ENCODE measurements at places on chromosomes 7 and 10.

DNA sequence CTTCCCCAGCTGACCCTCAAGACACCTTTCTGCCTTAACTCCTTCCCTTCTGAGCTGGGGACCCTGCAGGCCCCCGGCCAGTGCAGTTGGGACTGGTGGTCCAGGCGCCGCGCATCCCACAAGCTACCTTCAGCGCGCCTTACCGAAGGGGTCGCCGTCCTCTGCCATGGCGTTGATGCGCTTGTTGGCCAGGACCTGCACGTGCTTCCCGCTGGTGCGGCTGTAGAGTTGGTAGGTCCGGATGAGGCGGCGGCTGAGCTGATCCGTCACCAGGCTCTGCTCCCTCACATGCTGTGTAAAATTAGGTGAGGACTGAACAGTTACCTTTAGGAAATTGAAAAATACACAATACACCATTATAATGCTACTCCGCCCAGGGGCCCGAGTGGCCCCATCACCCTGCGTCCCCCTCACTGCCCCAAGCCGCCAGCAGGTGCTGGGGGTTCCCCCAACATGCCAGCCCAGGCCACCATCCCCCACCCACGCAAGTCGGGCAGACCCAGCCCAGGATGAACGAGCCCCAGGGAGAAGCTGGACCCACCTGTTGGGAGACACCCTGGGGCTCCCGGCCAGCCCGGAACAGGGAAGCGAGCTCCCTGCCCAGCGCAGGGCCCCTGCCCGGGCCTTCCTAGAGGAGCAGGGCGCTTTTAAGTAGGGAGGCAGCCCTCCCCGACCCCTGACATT lies 1.2 kb downstream of the FGF8 start:
- DNase-seq: no peak

DNA sequence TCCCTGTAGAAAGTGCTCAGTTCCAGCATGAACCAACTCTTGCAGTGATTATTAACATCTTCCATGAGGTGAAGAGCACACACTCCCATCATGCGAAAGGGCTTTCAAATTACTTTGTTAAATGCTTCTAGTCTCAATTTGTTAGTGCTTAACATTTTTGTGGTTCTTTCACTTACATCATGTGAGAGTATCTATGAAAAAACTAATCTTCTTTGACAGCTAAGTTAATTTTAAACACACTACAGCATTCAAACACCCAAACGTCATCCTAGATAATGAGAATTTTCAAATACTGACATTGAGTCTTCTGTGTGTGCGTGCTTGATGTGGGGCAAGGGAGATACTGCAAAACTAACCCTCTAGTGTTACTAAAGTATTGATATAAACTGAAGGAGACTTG lies 84.8 kb downstream of the ETV1 start:
- DNase-seq: no peak

DNA sequence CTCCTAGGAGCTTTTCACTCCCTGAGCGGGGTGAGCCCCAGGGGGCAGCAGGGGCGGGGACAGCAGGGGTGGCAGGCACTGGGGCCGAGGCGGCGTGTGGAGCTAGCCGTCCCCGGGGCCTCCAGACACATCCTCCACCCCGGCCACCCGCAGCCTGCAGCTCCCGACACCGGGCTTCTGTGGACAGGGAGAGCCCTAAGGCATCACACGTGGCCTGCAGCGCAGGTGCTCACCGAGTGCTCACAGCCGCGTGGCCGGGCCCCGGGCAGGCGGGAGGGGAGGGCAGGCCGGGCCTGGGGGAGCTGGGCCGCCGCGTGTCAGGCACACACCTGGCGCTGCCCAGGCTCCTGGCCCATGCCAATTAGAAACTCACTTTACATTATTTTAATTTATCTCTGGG lies 51.4 kb downstream of the MICALL2 start:
- DNase-seq: no peak

- peak; percentile 97 for DNase-seq
Measured at GRCh38 chr7:93117852-93118530, at the start of gene SAMD9. SAMD9 (minus strand) TSS chr7:93117979; CDS start chr7:93106097, 11,882 bp downstream.

- no peak for DNase-seq
Measured at GRCh38 chr7:141027043-141027442, 12.3 kb upstream of the MRPS33 start.

- no peak for DNase-seq
Measured at GRCh38 chr7:121774563-121774962, 98.4 kb upstream of the PTPRZ1 start.

- peak; percentile 69 for DNase-seq
Measured at GRCh38 chr10:91758303-91759146, 39.7 kb upstream of the TNKS2 start.

DNA sequence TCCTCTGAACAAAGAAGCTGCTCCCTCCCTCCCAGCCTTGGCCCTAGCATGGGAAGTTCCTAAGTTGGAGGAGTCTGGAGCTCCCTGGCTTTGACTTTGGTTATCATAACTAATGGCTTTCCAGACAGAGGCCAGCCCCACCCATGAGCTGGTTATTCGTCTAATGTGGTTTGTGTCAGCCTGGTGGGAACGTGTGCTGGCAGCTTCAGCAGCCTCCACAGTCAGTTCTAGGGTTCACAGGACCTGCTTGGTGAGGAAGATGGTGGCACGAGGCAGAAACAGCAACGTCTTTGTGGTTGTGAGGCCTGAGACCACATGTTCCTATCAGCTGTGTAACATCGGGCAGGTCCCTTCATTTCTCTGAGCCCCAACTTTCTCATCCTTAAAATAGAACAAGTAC lies 103.1 kb downstream of the PAXIP1 start:
- no peak for DNase-seq

- DNase-seq: no peak
Measured at GRCh38 chr10:102800611-102801335, 36.4 kb downstream of the CYP17A1 start.

DNA sequence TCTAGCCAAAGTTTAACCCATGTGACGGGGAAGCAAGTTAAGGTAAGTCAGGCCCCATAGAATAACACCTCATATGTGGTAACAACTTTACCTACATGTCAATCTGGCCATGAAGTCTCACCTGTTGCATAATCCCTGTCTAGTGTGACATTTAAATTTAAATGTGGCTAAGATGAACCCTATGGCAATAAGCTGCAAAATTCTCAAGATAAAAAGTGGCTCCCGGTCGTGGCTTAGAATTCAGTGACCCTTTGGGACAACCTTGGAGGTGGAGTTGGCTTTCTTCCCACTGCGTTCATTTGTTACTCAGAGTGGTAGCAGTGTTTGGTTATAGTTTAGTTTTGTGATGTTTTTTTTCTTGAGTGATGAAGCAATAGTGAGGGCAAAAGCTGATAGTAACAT lies 90.6 kb downstream of the ARID5B start:
- DNase-seq: peak; percentile 69

GRCh38 chr7:96303105-96303685 lies 18.7 kb downstream of the SLC25A13 start:
- DNase-seq: no peak

GRCh38 chr7:106679153-106679931 lies 18.4 kb upstream of the CCDC71L start:
- DNase-seq: peak; percentile 93

- peak; percentile 74 for DNase-seq
Measured at GRCh38 chr7:91945476-91945875, 4.8 kb downstream of the AKAP9 start.

DNA sequence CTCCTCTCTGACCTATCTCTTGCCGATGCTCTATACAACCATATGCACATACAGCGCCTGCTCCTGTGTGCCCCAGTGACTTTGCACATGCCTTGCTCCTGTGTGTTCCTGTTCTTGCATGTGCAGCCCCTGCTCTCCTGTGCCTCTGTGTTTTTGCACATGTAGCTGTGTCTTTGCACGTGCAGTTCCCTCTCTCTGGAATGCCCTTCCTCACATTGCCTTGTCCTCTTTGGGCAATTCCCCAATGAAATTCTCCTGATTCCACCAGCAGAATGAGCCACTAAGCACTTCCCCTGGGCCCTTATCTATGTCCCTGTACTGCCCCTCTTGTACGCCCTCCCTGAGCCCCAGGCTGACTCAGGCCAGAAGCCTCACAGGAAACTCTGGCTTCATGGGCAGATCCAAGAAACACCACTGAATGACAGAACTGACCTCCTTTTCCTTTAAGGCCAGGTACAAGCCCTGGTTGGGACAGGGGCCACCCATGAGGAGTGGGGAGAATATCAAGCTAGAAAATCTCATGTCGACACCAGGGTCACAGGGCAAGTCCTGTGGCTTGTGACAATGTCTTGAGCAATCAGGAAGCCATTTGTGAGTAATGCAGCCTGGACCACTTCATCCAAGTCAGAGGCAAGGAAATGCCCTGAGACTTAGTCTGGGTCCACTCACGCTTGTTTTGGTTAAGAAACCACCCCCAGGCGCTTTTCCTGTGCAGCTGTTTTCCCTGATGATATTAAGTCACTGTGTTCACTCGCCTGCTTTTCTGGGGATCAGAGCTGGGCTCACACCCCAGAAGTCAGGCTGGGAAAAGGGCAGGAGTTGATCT lies 1.9 kb upstream of the ARHGAP22 start:
- DNase-seq: peak; percentile 95

DNA sequence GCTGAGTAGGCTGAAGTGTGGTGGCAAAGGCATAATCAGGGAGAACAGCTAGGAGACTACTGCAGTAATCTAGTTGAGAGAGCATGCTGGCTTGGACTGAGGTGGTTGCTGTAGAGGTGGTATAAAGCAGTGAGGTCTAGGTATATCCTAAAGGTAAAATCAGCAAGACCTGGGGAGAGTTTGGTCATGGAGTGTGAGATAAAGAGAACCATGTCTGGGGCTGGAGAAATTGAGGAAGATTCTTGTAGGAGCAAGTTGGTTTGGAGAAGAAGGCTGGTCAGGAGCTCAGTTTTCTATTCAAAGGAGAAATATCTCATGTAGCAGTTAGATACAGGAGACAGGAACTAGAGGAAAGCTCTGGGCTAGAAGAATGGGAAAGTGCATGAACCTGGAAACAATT lies 32.9 kb upstream of the ST7 start:
- no peak for DNase-seq

DNA sequence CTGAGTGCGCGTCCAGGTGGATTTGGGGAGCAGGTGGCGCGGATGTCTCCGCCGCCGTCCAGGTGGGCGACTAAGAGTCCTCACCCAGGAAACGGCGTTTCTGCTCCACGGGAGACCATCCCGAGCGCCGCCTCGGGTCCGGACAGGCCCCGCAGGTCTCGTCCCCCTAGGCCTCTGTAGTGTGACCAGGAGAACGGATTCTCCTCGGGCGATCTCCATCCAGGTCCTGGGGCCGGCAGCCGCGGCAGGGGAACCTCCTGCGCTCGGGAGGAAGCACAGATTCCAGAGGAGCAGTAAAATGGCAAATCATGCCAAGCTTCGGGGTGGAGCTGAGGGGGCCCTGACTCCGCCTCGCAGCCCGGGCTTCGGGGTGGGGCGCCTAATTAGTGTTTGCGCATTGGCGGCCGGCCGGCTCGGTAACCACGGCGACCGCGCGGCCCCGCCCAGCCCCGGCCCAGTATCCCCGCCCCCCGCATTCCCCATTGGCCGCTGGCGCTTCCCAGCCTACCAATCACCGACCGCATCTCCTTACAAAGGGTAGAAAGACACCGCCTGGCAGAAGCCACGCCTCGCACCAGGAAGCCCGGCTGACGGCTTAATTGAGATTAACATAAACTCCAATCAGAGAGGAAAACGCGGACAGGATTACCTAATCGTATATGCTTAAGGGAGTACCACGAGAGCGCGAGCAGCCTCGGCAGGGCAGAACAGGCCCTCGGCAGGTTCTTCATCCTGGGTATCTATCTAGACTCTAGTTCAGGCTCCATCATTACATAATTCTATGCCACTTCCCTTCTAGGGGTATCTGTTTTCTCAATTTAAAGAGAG lies 168.6 kb downstream of the ARHGAP12 start:
- DNase-seq: peak; percentile 93

DNA sequence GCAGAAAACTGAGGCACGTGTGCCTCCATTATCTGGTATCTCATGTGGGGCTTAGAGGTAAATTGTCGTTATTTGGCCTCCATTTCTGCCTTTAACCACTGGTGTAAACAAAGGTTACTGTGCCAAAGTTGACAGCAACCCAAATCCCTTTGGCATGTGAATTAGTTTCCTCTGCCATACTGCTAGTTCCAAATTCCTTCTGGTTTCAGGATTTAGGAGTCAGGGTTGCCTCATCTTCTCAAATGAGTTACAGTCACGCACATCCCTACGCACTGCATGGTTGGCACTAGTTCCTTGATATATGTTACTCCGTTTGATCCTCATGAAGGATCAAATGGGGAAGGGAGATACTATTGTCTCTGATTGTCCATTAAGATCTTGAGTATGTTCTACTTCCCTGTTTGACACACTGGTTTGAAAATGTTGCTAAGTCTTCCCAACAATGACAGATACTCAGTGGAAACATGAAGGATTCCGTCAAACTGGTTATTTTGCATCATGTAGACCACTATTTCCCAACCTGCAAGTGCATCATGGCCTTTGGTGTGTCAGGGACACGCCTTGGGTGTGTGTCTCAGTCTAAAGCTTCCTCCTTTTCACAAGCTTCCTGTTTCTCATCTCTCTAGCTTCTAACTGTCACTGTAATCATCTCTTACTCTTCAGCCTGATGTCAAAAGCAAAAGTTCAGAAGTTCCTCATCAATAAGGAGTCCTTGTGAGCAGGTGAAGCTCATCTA lies at the start of gene LIPN:
Gene LIPN (plus strand): TSS at position 655 of the 736 bp plus-strand sequence. CDS start 1,386 bp downstream, outside the sequence.
- DNase-seq: peak; percentile 98
